ENCODE measurements at places on chromosomes 6 and 20.

GRCh38 chr6:13615792-13616120 lies 621 bp downstream of the NOL7 start:
- DNase-seq: peak; percentile 47

DNA sequence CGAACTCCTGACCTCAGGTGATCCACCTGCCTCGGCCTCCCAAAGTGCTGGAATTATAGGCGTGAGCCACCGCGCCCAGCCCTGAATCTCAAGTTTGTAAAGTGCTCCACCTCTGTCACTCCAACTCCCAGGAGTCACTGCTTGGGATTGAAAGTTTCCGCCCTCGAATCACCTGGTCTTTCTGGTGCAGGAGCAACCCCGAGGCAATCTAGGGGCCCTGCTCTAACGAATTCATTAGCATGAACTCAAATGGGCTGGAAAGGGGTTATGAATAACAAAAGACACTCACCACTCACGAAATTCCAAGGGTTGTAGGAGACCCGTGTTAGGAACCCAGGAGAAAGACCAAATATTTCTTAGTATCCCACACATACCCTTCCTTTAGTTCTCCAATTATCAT lies 26.1 kb downstream of the RBCK1 start:
- no peak for DNase-seq

DNA sequence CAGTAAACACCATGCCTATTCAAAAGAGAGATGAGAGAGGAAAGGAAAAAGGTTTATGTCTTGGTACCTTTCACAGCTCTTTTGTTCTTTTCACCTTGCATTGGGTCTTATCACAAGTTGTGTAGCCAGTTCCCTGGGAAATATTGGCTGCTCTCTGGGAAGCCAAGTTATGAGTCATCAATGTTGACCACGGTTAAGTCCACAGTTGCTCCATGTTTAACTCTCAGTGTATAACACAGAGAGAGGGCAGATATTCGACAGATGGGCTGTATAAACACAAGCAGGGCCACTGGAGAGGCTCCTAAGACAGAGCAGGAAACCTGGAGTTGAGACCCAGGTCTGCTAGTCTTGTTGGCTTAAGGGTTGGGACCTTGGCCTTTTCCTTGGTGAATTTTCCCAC lies 718.6 kb downstream of the QKI start:
- DNase-seq: no peak

- DNase-seq: no peak
Measured at GRCh38 chr20:44056010-44056698, 130.8 kb downstream of the JPH2 start.

- DNase-seq: no peak
Measured at GRCh38 chr6:105804424-105804823, 281.7 kb upstream of the PRDM1 start.

Data from T-helper 1 cell (primary cell).